Stromal cell of bone marrow (primary cell): ENCODE measurements at places on chromosomes 11 and 22.
A peak's percentile ranks its signal among the peaks of the same experiment; 100 is the strongest.

DNA sequence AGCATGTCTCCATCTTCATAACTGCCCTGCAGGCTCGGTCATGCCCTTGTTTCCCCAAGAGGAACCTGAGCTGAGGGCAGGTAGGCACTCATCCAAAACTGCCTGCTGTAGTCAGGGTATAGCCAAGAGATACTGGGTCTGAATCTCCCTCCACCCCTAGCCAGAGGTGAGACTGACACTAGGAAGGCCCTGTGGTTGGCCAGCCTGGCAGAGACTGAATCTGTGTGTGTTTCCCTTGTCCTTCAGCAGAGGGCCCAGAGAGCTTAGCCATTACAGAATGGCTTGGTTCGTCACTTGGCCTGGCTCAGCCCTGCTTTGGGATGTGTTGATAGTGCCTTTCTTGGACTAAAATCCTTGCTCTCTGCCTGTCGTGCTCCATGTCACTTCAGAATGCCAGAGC is 79.3 kb upstream of the SUSD2 start:
- no peak for DNase-seq

- no peak for DNase-seq
Measured at GRCh38 chr22:42560781-42561180, 7.0 kb downstream of the SERHL2 start.

DNA sequence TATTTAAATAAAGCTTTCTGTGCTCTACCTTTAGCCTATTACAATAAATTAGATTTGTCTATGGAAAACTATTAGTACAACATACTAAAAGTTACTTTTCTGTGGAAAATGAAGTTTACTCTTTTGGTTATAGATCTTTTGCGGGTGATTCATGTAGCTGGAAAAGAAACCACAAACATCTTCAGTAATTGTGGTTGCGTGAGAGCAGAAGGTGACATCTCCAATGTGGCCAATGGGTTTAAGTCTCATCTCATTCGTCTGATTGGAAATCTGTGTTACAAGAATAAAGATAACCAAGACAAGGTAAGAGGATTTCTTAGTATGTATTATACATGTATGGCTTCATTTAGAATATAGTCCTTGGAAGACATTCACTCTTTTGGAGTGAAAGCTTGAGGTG is 68.6 kb downstream of the ATXN10 start:
- no peak for DNase-seq

DNA sequence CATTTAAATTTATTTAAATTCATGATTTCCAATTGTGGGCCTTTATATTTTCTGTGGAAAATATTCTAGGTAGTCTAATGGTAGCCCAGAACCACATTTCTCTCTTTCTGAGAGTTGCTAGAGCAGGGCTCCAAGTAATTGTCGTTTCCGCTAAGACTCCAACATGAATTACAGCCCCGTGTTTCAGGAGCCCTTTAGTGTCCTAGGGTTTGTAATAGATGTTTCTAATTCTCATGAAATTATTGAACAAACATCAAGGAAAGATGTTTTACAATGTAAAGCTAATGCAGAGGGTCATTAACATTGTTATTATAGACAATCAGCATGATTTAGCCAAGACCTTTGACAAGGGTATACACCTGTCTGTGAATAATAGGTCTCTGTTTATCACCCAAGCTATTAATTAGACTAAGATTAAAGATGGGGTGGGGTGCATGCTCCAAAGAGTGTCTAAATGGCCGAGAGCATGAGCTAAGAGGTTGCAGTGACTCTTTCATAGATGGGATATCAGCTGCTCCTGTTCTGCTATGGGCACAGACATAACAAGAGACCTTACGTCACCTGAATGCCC is 81.8 kb upstream of the NTM start:
- no peak for DNase-seq

GRCh38 chr11:125375146-125375545 is 120.9 kb downstream of the FEZ1 start:
- no peak for DNase-seq

GRCh38 chr11:60848714-60849151 is 6.8 kb downstream of the CCDC86 start:
- no peak for DNase-seq

GRCh38 chr11:10293423-10294289 is at the start of gene SBF2:
SBF2 (minus strand) TSS chr11:10294219; CDS start chr11:10294069, 150 bp downstream.
- DNase-seq, result peak; percentile 83

- no peak for DNase-seq
Measured at GRCh38 chr22:36902143-36902926, 11.1 kb upstream of the CSF2RB start.

DNA sequence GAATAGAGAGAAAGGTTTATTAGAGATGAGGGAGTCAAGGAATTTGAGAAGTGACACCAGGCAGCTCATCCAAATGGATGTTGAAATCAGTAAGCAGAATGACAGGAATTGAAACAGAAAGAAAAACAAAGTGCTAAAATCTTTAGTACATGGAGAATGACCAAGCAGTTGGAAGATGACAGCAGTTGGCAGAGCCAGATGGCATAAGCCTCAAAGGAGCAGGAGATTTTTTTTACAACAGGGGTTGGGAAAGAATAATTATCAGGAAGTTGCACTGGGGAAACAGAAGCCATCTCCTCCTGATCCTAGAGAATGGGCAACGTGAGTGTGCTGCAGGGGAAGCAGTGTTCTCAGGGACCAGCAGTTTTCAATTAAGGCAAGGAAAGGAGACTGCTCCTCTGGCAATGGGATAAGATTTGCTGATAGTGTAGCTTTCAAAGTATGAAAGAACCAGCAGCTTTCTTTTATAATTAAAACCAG is 28.9 kb downstream of the RAB39A start:
- peak; percentile 11 for DNase-seq

DNA sequence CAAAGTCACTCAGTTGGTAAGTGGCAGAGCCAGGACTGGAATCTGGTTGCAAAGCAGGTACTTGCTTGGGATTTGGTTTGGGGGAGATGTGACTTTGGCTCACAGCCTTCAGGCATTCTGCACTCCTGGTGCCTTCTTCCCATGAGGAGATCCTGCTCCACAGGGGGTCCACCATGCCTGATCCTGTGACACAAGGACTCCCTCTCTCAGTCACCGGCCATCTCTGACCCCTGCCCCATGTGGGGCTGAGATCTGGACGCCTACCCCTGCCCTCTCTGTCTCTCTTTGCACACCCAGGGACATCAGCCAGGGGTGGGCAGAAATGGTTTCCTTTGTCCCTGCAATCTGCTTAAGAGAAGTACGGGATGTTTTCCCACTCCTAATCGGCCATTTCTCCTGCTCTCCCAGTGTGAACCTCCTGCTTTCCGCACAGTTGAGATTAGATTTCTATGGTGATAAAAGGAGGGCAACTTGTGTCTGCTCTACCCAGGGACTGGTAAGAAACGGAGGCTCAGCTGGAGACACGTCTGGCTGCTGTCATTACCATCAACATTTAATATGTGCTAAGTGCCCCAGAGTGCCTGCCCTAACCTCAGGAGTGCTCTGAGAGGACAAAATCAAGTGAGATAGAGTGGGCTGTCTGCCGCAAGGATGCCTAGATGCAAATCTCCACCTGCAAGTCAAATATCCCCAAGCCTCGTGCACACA is 11.1 kb upstream of the FXYD6 start:
- no peak for DNase-seq

DNA sequence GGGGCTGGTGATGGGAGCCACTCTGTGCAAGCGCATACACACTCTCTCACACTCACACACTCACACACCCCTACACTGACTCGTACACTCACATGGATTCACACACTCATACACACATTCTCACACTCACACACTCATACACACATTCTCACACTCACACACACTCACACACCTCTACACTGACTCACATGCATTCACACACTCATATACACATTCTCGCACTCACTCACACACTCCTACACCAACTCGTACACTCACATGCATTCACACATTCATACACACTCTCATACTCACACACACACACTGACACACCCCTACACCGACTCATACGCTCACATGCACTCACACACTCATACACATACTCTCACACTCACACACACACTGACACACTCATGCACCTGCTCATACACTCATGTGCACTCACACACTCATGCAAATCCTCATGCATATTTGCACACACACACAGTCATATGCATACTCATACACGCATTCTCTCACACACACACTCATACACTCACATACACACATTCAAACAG is 5.1 kb downstream of the KRTAP5-11 start:
- no peak for DNase-seq

DNA sequence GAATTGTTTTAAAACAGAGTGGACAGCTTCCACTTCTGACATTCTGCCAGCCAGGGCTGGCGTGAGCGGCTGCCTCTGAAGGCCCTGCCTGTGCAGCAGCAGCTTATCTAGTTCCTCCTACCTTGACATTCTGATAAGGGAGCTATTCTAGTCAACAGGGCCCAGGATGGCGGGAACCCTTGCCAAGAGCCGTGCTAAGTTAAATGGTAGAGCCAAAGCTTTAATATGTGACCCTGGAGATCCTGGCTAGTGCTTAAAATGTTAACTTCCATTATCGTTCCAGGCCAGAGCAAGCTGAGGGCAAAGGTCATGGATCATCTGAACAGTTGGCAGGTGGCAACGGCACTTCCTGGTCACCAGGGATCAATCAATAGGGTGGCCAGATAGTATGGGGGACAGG is 3.5 kb downstream of the KCNJ5 start:
- DNase-seq, result no peak

DNA sequence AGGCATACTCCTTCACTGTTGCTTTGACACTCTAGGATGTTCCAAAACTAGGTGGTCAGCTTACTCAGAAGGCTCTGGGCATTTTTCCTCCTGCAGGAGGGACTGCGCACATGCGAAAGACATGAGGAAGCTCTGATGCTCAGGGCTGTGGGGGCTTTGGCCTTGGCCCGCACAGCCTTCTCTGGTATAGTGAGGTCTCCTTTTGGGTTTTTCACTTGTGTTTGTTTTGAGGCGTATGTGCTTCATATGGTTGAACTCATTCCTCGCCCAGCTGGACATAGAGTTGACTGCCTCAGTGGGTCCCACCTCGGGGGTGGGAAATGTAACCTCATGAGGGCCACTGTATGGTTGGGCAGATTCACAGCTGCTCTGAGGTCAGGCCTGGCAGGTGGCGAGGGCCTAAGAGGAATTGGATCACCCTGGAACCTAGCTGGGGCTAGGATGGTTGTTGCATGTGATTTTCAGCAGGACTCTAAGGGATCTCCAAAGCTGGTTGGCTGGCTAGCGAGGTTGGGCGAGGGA is 63.7 kb downstream of the PTPRJ start:
- no peak for DNase-seq

GRCh38 chr22:48320683-48321451 is 1506.8 kb downstream of the BRD1 start:
- no peak for DNase-seq

- DNase-seq, result no peak
Measured at GRCh38 chr11:78453140-78453935, 35.7 kb upstream of the GAB2 start.

DNA sequence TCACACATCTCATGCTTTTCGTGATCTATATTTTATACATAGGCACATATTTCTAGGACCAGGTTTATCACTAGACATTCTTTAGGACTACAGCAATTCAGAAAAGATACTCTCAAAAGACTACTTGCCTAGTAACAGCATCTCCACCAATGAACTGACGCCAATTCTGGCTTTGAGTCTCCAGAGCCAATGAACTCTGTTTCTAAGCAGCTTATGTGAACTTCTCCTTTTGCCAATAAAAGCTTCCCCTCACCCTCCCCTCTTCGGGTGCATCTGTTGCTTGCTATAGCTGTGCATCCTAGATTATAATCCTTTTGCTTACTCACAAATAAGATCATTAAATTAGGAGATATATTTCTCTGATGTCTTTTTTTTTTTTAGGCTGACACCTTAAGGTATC is 11.4 kb upstream of the ANKK1 start:
- DNase-seq, result no peak

GRCh38 chr11:72869831-72870230 is 55.6 kb downstream of the ATG16L2 start:
- DNase-seq, result no peak

DNA sequence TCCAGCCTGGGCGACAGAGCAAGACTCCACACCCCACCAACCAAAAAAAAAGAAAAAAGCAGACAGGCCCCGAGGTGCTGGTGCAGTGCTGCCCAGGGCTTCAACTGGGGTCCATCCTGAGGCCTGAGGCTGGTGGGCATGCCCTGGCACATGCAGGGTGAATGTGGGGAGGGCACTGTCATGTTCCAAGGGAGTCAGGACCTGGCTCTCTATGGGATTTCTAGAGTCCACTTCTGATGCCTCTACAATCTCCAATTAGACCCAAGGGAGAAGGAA is 10.1 kb downstream of the CENPM start:
- no peak for DNase-seq

DNA sequence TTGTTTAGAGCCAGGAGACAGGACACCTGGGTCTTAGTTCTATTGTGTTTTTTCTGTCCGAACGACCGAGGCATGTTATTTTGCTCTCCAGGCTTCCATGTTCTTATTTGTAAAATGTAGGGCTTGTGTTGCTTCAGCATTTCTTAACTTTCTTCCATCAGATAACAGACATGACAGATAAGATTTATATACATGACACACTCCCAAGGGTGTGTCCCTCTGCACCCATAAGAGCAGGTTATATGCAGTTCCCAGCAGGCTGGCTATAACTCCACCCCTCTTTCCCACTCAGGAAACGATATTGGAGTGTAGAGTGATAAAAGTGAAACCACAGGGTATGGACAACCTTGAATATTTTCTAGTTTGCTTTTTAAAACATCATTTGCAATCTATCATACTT is 65.8 kb downstream of the APIP start:
- DNase-seq, result no peak

- DNase-seq, result no peak
Measured at GRCh38 chr11:87300640-87301380, 263.1 kb downstream of the TMEM135 start.

GRCh38 chr22:42444077-42444904 is 12.1 kb upstream of the NFAM1 start:
- peak; percentile 81 for DNase-seq

DNA sequence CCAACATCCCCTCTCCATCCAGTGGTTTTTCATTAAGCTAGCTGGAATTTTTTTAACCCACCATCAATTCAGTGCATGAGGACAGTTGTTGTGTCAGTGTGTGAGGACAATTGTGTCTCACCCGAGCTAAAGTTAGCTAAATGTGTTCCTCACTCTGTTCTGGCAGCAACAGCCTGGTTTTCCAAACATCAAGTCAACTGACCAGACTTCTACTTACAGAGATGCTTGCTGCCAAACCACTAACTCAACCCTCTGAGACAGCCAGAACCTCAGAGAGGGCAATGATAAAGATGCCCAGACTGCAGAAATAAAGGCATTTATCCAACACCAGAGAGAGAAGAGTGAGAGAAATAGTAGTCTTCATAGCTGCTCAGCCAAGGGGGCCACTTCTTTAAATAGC is 6.7 kb downstream of the PAMR1 start:
- DNase-seq, result peak; percentile 56
